ENCODE measurements at places on chromosomes 11 and 22.

DNA sequence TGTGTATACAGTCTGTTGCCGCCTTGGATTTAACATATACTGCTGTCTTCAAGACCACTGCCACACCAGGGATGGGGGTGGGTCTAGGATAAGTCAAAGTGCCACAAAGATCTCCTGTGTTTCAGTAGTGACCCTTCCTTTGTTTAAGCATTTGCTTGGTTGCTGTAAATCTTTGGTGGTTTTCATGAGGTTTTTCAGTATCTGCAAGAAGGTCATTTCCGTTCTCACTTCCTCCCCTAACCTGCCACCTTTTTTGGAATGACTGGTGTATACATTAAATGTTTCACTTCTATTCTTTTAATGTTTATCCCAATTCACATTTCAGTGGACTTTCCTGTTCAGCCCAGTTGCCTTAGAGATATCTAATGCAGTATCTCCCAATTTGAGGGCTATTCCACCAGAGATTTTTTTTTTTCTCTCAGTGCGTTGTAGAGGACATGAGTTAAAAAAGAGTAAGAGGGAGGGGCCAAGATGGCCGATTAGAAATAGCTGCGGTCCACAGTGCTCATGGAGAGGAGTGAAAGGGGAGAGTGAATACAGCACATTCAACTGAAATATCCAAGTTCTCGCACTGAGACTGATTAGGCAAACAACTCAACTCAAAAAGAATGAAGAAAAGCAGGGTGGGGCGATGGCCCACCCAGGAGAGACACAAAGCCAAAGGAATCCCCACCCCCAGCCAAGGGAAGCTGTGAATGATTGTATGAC lies 43.2 kb downstream of the USP47 start:
- no peak for DNase-seq

GRCh38 chr11:130918081-130918480 lies 1.8 kb upstream of the SNX19 start:
- DNase-seq, result no peak

DNA sequence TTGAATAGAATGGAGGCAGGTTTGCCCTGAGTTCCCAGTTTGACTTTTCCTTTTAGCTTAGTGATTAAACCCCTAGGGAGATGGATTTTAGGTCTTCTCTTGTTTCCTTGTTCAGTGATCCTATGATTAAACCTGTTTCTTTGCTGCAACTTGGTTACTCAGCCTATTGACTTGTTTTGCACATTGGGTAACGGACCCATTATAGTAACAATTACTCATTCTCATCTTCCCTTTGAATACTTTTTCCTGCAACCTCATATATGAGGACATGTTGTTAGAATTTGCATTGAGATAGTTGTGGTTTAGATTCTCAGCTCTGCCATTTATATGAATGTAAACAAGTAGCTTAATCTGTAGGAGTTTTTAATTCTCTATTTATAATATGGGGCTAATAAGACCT lies 489.2 kb upstream of the CNTN5 start:
- no peak for DNase-seq

GRCh38 chr11:44813401-44813800 lies 86.6 kb downstream of the TSPAN18 start:
- no peak for DNase-seq

DNA sequence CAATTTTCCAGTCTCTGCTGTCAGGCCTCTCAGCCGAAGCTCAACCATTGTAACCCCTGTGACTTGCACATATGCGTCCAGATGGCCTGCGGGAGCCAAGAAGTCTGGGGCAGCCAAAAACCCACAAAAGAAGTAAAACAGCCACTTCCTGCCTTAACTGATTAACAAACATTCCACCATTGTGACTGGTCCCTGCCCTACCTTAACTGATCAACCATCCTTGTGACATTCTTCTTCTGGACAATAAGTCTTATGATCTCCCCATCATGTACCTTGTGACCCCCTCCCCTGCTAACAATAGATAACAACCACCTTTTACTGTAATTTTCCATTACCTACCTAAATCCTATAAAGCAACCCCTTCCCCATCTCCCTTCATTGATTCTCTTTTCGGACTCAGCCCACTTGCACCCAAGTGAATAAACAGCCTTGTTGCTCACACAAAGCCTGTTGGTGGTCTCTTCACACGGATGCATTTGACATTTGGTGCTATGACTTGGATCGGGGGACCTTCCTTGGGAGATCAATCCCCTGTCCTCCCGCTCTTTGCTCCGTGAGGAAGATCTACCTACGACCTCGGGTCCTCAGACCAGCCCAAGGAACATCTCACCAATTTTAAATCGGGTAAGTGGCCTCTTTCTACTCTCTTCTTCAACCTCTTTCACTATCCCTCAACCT lies 1.3 kb upstream of the NDUFC2 start:
- no peak for DNase-seq

- DNase-seq, result no peak
Measured at GRCh38 chr11:101487775-101488174, 96.0 kb downstream of the TRPC6 start.

DNA sequence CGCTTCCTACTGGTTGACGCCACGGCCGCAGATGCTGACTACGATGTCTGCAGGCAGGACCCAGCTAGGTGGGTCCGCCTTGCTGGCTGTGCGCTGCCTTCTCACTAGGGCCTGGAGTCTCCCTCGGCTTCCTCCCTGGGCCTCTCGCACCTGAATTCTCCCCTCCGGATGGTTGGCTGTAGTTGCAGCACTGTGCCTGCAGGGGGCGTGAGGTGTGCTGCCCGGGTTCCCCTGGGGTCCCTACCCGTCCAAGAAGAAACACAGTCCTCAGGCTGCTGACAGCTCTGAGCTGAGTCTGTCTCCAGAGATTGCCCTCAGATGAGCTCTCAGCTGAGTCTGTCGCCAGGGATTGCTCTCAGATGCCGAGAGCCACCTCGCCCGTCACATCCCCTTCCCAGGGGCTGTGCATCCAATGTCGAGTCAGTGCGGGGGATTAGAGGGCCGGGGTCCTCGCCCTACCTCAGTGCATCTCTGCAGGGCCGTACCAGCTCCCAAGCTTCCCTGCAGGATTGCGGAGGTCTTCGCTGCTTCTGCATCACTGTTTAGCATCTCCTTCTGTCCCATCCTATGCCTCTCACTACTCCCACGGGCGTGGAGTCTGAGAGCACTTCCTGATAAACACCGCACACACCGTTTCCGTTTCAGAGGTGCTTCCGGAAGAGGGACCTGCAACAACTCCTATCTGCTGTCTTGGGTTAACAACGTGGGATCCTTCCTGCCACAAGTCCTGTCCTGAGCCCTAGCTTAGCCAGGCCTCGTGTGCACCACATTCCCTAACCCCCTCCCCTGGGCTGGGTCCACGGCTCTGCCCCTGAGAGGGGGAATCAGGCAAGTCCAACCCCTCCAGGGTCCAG lies 196.9 kb downstream of the CSNK2A3 start:
- DNase-seq, result peak; percentile 42

- no peak for DNase-seq
Measured at GRCh38 chr11:58391879-58392278, 14.8 kb downstream of the OR5B3 start.

DNA sequence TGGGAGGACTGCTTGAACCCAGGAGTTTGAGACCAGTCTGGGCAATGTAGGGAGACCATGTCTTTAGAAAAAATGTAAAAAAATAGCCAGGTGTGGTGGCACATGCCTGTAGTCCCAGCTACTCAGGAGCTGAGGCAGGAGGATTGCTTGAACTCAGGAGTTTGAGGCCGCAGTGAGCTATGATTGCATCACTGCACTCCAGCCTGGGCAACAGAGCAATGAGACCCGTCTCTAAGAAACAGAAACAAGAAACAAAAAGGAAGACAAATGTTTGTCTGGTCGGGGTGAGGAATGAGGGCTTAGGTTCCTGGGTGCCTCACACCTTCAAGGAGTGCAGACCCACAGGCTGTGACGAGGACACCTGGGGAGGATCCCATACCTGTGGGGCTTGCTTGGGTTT lies 191.9 kb downstream of the CEP164 start:
- DNase-seq, result no peak

- no peak for DNase-seq
Measured at GRCh38 chr11:59173080-59173963, 1.4 kb downstream of the DTX4 start.

DNA sequence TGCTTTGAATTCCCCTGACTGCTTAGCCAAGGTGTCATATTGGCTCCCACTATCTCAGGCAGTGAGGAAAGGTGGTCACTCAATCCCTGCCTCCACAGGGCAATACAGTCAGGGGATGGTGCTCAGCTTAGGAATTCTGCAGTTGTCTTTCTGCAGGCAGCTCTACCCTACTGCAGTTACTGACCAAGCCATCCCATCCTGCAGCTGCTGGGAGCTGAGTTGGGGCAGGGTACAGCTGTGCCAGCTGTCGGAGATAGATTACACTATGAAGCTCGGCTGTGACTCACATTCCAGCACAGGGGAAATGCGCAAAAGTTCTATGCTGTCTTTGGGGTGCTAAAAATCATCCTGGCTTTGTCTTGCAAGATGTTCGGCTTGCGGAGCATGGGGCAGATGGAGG lies 4.4 kb upstream of the DAGLA start:
- no peak for DNase-seq

- DNase-seq, result peak; percentile 8
Measured at GRCh38 chr11:71447791-71448256, 369 bp downstream of the DHCR7 start.

- peak; percentile 30 for DNase-seq
Measured at GRCh38 chr11:111422494-111423249, 43.6 kb upstream of the POU2AF1 start.

DNA sequence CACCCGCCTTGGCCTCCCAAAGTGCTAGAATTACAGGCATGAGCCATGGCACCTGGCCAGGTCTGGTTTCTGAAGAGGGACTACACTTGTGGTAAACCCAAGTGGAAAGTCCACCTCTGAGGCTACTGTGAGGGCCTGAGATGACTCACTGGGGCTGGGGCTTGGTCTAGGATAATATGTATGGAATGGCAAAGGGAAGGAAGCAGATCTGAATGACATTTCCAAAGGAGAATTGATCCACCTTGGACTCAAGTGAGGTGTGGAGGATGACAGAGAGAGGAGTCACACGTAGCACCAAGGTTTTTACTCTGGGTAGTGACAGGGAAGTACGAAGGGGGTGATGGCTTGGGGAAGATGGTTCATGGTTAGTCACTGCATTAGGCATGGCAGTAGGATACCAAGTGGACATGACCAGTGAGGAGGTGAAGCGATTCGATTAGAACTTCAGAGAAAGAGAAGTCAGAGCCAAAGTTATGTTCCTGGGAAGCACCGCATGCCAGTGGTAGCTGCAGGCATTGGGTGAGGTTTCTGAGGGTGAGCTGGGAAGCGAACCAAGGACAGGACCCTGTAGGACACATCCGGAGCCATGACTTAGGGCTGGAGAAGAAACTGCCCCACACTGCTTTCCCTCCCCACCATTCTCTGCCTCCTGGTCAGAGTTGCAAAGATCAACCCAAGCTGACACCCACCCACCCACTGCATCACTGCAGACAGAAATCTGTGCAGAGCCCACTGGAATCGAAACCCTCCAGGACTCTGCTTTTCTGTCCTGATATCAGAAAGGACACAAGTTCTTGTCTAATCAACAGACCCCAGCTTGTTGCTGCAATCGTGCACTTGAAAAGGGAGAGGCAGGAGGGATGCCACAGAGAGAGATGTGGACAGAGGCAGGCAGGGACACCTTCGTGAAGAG lies 13.0 kb upstream of the BCL9L start:
- no peak for DNase-seq

DNA sequence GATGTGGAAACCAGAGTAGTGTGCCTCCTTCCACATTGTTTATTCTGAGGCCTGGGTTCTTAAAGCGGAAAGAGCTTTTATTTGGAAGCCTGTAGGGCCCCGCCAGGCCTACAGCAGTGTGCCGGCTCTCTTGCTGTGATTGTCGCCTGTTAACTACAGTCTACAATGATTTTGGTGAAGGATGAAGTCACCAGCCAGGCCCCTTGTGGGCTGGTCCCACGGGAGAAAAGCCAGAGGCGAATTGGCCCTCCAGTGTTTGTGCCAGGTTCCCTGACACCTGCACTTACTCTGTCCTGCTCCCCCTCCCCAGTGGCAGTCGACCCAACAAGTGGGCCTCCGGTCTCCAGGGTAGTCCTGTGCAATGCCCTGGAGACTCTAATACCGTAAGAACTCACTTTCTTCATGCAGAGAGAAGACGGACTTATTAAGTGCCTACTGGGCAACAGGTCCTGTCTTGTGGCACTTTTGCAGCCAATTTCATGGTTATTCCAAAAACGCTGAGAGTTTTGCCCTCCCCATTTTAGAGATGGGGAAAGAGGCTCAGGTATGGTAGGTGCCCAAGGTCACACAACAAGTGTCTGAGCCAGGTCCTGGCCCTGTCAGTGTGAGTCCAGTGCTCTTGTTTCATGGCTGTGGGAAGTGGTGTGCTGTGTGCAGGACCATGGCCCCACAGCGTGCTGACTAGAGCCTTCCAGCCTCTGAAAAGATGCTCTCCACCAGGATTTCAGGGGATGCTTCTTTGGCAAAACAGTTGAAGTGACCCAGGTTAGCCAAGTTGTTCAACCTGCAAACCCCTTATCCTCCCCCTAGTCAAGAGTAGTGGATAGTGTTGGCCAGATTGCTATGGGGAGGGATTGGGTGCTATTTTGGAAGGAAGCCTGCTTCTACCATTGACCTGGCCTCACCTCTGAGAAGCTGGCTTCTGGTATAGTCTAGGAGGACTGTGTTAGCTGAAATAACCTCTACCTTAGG lies 1.4 kb downstream of the MICAL2 start:
- DNase-seq, result no peak

DNA sequence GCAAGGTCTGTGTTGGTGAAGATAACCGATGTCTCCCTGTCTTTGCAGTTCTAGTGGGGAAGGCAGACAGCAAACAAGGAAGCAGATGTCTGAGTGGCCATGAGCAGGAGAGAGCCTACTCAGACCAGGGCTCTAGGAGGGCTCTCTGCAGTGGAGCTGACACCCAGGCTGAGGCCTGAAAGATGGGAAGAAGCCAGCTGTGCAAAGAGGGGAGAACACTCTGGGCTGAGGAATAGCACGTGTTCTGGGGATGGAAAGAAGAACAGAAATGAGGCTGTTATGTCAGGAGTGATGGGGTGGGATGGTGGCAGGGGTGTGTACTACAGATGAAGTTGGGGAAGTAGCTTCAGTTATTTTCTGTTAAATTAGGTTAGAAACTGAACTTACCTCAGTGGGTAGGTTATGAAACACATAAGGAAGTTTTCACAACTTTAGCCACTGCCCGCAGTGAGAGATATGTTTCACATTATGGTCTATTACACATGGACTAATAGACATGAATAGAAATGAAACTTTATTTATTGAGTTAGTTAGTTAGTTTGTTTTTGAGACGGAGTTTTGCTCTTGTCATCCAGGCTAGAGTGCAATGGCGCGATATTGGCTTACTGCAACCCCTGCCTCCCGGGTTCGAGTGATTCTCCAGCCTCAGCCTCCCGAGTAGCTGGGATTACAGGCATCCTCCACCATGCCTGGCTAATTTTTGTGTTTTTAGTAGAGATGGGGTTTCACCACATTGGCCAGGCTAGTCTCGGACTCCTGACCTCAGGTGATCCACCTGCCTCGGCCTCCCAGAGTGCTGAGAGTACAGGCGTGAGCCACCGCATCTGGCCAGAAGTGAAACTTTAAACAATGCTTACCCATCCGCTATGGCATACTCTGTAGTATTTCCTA lies 7.8 kb downstream of the DCPS start:
- no peak for DNase-seq

Measured in activated T-cell treated with anti-CD3 and anti-CD28 coated beads for 1 hour (primary cell).